ENCODE measurements at places on chromosomes 7 and 10.

DNA sequence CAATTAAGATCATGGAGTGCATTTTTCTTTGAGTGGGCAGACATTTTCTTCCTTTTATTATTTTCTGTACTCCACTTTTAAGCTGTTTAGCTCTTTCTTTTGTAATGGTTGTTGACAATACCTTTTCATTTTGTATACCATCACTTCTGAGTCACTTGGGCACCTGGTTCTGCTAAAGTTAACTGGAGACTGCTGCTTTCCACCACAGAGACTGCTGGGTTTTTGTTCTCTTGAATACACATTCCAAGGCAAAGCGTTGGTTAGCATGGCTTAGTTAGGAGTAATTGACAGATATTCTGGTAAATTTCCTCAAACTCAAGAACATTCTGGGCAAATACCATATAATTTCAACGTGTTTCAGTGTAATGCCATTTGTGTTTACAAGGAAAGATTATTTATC, 541.9 kb upstream of the CELF2 start:
- DNase-seq = no peak

DNA sequence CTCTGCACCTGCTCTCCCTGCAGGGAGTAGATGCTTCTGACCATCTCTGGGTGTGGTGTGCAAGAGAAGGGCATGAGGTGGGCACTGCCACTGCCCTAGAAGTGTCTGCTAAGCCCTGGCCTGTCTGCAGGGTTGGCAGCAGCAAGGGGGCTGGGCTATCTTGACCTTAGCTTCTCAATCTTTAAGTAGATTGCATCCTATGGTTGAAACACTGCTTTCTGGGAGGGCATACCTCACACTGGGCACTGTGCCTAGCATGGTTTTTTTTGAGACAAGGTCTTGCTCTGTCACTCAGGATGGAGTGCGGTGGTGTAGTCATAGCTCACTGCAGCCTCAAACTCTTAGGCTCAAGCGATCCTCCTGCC, 54.9 kb downstream of the CLIP2 start:
- DNase-seq = no peak

DNA sequence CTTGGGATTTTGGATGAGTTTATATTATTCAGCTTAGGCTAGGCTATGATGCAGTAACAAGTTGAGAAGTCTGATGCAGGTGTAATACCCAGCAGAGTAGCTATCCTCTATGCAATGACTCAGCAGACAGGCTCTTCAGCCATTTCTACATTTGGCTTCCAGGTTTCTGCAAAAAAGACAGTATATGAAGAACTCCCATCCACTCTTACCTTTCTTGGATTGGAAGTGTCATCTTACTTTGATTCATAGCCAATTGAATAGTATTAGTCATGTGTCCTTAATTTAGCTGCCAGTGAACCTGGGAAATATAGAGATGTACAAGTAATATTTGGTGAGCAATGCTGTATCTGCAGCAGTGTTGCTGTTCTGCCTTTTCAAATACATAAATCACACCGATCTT, 127.8 kb upstream of the NPSR1 start:
- no peak for DNase-seq

DNA sequence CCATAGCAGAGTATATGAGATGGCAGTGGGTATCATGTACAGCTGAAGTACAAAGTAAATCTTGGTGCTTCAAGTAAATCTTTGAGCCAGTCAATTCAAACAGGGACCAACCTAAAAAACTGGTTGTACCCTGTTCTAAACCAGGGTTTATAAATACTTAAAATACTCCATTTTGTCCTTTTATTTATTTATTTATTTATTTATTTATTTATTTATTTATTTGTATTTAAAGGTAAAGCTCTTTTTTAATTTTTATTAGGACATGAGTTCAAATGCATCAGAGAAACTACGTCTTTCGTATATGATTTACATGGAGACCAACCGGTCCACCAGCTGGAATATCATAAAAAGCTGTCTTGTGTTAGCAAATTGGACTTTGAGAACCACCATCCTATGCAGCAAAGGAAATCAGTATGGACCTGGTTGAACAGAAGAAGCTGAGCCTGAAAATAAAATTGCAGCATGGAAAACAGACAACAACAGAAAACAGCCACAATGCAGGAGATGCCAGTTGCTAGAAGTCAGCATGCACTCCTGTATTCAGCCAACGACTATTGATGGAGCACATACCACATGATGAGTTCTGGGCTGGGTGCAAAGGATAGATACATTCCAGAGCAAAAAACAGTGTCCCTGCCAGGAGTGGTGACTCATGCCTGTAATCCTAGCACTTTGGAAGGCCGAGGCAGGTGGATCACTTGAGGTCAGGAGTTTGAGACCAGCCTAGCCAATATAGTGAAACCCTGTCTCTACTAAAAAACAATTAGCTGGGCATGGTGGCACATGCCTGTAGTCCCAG, 60.0 kb downstream of the PLXNA4 start:
- DNase-seq = no peak

DNA sequence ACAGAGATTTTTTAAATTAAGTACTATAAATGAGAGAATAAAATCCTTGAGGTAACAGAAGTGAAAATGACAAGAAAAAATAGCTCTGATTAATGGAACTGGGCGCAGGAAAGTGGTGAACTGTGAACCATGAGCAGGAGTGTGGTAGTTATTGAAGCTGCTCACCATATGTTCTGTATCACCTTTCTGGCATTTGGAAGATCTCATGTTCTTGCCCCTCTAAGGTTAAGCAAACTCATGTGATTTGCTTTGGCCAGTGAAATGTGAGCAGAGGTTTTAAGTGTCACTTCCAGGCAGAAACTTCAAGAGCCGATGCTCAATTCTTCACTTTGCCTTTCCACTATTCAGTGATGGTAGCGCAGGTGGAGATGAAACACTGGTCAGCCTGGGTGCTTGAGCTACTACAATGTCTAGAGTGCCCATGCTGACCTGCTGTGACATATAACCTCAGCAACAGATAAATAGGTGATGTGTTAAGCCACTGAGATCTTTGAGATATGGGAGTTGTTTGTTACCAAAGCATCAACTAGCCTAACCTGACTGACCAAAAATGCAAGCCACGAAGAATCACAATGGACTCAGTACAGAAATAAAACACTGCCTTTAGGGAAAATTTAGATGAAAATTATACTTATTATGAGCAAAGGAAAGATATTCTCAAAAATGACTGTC, 18.4 kb downstream of the MTPAP start:
- no peak for DNase-seq

- DNase-seq = no peak
Measured at GRCh38 chr10:11539191-11539868, 72.1 kb downstream of the USP6NL start.

GRCh38 chr10:35498693-35499092, 106.4 kb upstream of the GJD4 start:
- DNase-seq = no peak

DNA sequence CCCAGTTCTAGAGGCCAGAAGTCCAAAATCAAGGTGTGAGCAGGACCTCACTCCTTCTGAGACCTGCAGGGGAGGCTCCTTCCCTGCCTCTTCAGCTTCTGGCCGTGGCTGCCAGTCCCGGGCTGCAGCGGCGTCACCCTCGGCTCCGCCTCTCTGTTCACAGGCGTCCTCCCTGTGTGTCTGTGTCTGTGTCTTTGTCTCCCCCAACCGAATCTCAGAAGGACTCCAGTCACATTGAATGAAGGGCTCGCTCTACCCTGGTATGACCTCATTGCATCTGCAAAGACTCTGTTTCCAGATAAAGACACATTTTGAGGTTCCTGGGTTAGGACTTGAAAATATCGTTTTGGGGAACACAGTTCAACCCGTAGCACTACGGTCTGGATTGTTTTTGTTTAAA, 33.1 kb upstream of the GALNT11 start:
- DNase-seq = no peak
